ENCODE measurements at places on chromosomes 16 and 17. TPM values are rescaled to one million over a fixed set of nuclear protein-coding genes. Genes with fewer than 3 reads are reported as not detected.
A peak's percentile ranks its signal among the peaks of the same experiment; 100 is the strongest.

DNA sequence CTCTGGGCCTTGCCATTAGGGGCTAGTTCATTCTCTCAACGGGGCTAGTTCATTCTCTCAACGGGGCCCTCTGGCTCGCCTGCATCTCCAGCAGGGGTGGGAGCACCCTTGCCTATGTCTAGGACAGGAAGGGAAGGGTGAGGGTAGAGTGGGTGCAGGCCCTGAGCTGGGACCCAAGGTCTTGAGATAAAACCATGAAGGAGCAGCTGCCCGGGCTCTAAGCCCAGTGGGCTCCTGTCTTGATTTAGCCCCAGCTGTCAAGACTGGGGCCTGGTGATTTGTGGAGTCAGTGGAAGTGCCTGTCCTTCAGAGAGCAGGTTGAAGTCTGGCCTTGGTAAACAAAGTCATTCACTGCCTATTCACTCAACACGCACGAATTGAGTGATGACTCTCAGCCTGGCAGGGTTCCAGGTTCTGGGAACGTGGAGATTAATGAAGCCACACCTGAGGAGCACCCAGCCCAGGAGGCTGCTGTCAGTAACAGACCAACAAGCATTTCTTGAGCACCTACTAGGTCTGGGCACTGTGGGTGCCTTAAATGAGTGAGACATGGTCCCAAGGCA lies 35.4 kb downstream of the WNT3 start:
- no peak for DNase-seq

DNA sequence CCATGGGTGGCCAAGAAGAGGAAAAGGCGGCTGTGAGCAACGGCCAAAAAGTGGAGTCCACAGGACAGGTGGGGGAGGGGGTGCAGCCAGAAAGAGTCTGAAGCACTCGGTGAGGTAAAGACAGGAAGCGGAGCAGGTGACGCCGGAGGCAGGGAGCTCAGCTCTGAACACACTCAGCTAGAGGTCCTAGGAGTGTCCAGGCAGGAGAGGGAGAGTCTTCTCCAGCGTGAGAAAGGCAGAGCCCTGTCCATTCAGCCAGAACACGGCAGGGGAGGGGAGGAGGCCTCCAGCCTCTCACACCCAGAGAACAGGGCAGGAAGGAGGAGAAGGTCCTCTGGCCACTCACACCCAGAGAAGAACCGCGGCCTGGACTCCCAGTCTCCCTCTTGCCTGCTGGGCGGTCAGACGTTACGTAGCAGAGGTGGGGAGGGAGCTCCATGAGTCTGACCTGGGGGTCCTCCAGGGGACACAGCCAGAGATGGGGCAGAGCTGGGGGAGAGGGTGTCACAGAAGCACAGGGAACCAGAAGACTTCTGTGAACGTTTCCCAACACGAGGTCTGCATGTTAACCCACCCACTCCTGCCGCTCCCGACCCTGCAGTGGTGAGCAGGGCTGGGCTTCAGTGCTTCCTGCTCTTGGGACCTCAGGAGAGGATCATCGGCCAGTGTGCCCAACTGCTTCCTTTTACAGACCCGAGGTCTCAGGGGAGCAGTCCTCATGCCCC lies 89.2 kb downstream of the ABR start:
- no peak for DNase-seq

GRCh38 chr16:59126486-59126885 lies 392.4 kb upstream of the GOT2 start:
- no peak for DNase-seq

ARL16 gene
- polyA plus RNA-seq: 55.5 TPM

GRCh38 chr17:50719924-50720794 lies 756 bp downstream of the LUC7L3 start:
- DNase-seq: no peak

- no peak for DNase-seq
Measured at GRCh38 chr16:23724096-23724784, 11.2 kb upstream of the ERN2 start.

KRT9 gene
- not detected for polyA plus RNA-seq

DNA sequence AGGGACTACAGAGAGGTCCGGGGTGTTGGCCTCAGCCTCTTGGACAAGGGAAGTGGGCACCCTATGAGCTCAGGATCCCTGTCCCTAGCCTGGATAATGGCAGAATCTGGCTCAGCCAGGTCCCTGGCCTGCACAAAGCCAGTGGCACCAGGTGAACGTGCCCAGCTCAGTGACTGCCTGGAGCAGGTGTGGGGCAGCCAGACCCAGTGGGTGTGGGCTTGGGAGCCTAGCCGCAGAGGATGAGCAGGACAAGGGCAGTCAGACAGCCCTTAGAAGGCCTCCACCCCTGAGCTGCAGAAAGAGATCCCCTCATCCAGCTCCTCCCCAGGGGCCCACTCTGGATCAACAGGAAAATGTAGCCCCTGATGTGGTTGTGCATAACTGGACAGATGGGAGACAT lies 585.3 kb downstream of the KCNJ18 start:
- no peak for DNase-seq

KRTAP16-1 gene
- polyA plus RNA-seq: not detected

SOST gene
- not detected for polyA plus RNA-seq

- DNase-seq: no peak
Measured at GRCh38 chr17:72063756-72064450, 56.9 kb upstream of the SOX9 start.

DNA sequence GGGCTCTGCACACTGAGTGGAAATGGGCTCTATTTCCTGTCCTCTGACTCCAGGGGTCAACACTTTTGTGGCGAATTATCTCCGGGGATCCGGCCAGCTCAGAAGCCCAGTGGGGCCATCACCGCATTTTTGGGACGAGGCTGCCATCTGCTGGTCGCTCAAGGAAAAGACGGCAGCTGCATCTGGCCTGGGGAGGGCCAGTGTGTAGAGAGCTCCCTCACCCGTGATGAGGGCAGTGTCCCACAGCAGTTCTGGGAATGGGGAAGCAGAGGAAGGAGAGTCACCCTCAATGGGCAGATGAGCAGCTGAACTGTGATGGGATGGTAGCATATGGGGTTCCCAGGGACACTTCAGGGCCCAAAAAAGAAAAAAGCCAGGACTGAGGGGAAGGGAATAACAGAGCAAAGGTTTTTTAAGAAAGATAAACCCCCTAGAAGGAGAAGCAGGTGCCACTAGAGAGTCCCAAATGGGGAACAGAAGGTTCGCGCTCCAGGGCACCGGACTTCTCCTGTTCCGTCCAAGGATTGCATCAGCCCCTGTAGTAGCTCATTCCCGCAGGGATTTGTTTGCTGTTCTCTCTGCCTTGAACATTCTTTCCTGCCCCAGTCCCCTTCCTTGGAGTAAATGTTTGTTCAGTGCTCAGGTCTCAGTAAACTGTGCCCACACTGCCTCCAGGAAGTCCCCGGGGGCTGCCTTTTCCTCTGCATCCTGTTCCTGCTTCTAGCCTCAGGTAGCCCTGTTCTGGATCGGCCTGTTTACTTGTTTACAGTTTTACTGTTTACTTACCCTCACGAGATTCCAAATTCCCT lies 9.3 kb upstream of the ABCC12 start:
- DNase-seq: peak; percentile 56

ERBB2 gene
- 20.6 TPM for polyA plus RNA-seq

- peak; percentile 57 for DNase-seq
Measured at GRCh38 chr16:89256651-89257254, 39.2 kb downstream of the ZNF778 start.

DNA sequence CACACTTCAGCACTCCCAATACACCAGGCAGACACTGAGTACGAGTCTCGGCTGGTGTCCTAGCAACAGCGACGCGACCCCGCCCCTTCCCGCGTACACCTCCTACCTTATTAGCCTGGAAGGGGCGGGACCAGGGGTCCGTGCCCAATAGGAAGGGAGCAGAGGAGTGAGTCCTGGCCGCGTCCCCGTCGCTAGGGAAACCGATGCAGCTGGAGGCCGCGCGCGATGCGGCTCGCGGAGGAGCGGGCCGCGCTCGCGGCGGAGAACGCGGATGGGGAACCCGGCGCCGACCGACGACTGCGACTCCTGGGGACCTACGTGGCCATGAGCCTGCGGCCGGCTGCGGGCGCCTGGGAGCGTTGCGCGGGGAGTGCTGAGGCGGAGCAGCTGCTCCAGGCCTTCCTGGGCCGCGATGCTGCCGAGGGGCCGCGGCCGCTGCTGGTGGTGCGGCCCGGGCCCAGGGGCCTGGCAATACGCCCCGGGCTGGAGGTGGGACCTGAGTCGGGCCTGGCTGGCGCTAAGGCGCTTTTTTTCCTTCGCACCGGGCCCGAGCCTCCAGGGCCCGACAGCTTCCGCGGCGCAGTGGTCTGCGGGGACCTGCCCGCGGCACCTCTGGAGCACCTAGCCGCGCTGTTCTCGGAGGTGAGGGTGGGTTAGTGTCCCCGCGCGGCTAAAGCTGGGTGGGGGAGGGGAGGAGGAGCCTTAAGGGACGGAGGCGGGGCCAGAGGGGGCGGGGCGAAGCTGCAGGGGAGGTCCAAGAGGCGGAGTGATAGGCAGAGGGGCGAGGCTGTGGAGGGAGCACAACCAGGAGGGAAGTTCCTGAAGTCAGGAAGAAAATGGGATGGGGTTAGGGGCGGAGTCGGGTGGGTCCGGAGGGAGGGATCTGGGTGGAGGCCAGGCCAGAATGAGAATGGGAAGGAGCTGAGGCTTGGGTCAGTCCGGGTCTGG lies at the start of gene DNAH9:
Gene DNAH9, plus strand, starts transcription at position 197 of the 948 bp plus-strand sequence. Its CDS starts 29 bp downstream, at position 226.
- DNase-seq: no peak

DNA sequence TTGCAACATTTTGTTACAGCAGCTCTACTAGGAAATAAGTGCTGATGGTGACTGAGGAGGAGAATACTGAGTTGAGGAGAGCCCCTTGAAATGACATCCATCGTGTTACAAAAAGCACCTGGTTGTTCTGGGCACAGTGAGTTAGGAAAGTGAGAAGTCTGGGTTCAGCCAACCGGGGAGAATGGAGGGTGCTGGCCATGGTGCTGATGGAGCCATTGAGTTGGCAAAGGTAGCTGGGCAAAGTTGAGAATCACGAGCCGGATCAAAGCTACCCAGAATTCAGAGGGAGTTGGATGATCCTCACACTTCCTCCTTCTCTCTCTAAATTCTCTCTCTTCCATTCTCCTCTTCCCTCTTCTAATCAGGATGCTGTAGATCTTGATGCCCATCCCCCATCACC lies 35.0 kb upstream of the ASIC2 start:
- no peak for DNase-seq

AP1G1 gene
- 57.4 TPM for polyA plus RNA-seq

NOS2 gene
- not detected for polyA plus RNA-seq

BCL6B gene
- polyA plus RNA-seq: 94.5 TPM

GRCh38 chr17:16820979-16821543 lies 131.0 kb downstream of the CCDC144A start:
- DNase-seq: no peak

MEOX1 gene
- polyA plus RNA-seq: 0.05 TPM

GRCh38 chr17:56465886-56466285 lies 127.6 kb upstream of the NOG start:
- DNase-seq: no peak

- no peak for DNase-seq
Measured at GRCh38 chr16:67579686-67580085, 17.4 kb downstream of the CTCF start.

- DNase-seq: no peak
Measured at GRCh38 chr17:80265205-80266068, 4.8 kb downstream of the RNF213 start.

- DNase-seq: no peak
Measured at GRCh38 chr17:63537991-63538692, 12.1 kb upstream of the DCAF7 start.

DNA sequence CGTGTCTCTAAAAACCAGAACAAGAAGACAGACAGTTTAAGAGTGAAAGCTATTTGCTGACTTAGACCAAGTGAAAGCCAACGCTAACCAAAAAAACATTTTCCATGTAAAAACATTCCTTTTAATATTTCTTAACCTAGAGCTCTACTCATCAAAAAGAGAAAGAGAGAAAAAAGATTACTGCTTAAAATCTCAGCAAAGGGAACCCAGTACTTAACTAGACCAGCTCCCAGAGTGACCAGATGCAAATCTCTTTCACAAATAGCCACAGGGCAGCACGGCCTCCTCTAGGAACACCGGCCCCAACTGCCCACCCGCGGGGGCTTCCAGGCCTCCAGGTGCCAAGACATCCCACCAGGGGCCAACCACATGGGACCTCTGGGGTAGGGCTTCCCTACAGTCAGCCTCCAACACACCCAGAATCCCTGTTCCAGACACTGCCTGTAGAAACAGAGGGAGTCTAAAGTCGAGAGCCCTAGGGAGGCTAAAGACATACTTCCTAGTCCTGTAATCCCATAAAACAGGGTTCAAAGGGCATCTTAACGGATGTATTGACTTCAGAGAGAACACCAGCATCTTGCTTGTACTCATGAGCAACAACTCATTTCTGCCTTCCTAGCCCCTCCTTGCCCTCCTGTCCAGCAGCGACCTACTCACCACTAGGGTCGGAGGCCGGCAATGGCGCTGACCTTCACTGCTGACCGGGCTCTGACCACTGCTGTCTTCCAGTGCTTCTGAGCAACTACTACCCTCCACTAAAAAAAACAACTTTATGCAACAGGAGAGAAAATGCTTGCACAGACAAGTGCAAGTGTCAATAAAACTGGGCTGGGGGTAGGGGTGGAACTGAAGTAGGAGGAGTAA lies 21.3 kb downstream of the ZCCHC14 start:
- DNase-seq: no peak

- DNase-seq: no peak
Measured at GRCh38 chr17:30363715-30364202, 15.0 kb upstream of the CPD start.

CDR2L gene
- polyA plus RNA-seq: 22.2 TPM

MARF1 gene
- 14.6 TPM for polyA plus RNA-seq

COG1 gene
- 26.2 TPM for polyA plus RNA-seq

DNA sequence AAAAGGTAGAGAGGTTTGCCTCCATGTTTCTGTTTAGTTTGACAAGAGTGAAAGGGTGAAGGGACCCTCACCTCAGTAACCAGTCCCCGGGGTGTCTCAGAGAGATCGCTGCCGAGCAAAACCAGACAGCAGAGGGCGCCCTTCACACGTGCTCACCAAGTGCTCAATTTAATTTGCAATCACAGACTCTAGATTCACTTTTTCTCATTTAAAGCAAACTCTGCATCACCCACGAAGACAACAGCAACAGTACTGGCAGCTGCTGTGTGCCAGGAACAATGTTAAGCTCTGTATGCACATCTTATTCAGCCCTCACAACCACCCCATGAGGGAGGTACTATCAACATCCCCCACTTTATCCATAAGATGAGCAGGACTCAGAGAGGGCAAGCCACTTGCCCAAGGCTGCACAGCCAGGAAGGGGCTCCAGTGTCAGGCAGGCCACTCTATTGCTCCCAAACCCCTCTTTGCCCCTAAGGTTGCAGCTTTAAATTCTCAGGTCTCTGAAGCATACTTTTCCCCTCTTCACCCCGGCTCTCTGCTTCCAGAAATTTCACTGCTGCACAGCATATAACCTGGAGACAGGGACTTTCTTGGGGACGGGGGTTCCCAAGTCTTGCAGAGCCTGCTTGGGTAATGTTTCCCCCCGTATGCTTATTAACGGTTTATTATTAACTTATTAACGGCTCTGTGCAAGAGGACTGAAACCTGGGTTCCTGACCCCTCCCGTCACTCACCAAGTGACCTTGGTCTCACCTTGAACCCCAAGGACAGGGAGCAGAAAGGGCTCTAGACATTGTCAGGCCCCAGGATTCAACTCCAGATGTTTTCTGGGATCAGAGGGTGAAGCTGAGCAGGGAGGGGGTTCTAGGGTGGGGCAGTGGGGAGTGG lies 70.9 kb downstream of the CNGB1 start:
- DNase-seq: peak; percentile 67

BAIAP2 gene
- polyA plus RNA-seq: 14.7 TPM

GRCh38 chr17:56099649-56100048 lies 53.6 kb upstream of the ANKFN1 start:
- no peak for DNase-seq

TSPOAP1 gene
- not detected for polyA plus RNA-seq

CHST6 gene
- polyA plus RNA-seq: 0.26 TPM

SERPINF2 gene
- polyA plus RNA-seq: 0.14 TPM

GGT6 gene
- polyA plus RNA-seq: not detected

All from endothelial cell of umbilical vein (primary cell).